Smooth muscle cell of the coronary artery (primary cell): ENCODE measurements at places on chromosomes 7 and 10. TPM values are rescaled to one million over a fixed set of nuclear protein-coding genes. Genes with fewer than 3 reads are reported as not detected.

NACAD gene
- 0.47 and 1.3 TPM in 2 replicates for total RNA-seq

BAMBI gene
- 13.1 and 19.4 TPM in 2 replicates for total RNA-seq

ZNF25 gene
- 6.9 and 10.5 TPM in 2 replicates for total RNA-seq

NDUFB2 gene
- total RNA-seq = 60.3 and 148 TPM in 2 replicates

SLC13A1 gene
- total RNA-seq = not detected in 2 replicates

VAX1 gene
- not detected in 2 replicates for total RNA-seq

DNAH11 gene
- 0.30 and 0.59 TPM in 2 replicates for total RNA-seq

PKD2L1 gene
- not detected in 2 replicates for total RNA-seq

LIPJ gene
- total RNA-seq = not detected in 2 replicates

SUN3 gene
- total RNA-seq = not detected in 2 replicates

CTAGE8 gene
- total RNA-seq = 0.12 TPM in 1 of 2 replicates, not detected in the other

HABP2 gene
- not detected in 2 replicates for total RNA-seq

GIMAP7 gene
- total RNA-seq = 0.12 TPM in 1 of 2 replicates, not detected in the other

FAM185A gene
- total RNA-seq = 7.3 and 8.8 TPM in 2 replicates

FOXI2 gene
- total RNA-seq = not detected in 2 replicates

CTBP2 gene
- 73.5 and 75.4 TPM in 2 replicates for total RNA-seq
